ENCODE measurements at places on chromosomes 12 and 14.
A peak's percentile ranks its signal among the peaks of the same experiment; 100 is the strongest.

GRCh38 chr12:26056335-26056734 lies 68.5 kb downstream of the BHLHE41 start:
- no peak for DNase-seq

DNA sequence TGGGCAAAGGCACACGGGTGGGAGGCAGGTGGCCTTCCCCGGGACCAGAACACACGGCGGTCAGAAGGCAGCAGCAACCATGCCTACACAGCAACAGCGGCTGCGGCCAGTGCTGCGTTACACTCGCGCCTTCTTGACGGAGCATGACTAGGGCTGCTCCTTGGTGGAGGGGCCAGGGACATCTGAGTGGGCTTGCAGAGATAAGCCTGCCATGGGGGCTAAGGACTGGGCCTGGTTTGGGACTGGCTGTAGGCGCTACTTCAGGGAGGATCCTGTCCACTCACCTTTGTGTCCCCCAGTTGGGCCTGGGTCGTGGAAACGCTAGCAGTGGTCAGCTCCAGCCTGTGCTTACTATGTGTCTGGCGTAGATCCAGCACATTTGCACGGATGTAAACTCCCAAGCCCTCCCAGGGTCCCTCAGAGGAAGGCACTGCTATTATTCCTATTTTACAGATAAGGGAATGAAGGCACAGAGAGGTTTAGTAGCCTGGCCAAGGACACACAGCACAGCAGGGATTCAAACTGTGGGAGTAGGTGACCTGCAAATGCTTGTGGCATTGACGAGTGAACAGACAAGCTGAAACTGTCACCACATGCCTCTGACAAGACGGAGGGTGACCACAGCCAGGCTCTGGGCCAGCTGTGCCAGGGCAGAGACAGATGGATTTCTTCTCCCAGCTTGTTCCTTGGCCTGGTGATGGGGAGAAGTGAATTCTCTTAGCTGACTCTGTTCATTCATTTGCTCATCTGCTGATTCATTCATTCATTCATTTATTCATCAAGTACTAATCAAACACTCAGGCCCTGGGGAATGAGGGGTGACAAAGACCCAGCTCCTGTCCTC lies 31.9 kb upstream of the DLK1 start:
- DNase-seq, result no peak

DNA sequence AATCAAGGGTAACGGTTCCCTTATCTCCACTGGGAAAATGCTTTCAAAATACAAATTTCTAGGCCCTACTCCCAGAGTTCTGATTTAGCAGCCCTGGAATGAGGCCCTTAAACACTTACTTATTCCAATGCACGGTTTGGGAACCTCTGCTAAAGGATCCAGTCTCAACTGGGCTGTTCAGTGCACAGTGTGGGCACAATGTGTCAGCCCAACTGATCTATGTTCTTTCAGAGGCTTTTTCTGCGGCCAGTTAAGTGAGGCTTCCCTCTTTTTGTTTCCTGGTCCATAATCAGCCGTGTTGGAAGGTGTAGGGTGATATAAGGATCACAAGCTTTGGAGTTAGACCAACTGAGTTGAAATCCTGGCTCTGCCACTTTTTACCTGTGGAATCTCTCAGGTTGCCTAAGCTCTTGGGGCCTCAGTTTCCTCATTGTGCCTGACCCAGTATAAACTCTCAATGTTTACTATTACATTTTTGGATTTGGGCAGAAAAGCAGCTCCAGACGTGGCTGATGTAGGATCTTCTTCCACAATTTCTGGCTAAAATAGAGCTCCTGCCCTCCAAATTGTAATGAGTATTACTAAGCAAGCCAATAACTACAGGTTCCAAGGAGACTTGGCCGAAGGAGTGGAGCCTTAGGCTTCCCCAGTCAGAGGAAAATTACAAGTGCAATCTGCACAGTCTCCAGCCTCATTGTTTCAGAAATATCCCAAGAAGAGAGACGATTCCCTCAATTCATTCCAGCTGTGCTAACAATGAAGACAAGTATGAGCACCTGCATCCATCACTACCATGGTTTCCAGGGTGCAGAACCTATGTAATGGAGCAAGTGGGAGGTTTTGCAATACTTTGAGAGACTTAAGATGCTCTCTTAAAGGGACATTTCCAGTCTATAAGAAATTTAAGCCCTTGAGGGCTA lies 2.3 kb upstream of the ANGEL1 start:
- no peak for DNase-seq

DNA sequence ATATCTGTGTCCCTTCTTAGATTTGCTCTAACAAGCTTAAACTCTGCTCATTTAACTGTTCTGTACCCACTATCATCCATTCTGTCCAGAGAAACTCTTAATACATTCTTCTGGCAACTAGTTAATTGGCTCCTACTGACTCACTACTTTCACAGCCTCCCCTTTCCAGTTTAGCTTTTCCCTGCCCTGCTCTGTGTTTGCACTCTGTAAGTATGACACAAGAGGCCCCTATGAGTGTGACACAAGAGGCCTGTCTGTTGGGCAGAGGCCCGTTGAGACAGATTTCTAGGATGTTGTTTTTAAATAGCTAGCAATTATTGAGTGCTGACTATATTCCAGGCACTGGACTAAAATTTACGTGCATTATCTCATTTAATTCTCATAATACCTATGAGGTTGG lies 246.0 kb upstream of the DAAM1 start:
- DNase-seq, result no peak

DNA sequence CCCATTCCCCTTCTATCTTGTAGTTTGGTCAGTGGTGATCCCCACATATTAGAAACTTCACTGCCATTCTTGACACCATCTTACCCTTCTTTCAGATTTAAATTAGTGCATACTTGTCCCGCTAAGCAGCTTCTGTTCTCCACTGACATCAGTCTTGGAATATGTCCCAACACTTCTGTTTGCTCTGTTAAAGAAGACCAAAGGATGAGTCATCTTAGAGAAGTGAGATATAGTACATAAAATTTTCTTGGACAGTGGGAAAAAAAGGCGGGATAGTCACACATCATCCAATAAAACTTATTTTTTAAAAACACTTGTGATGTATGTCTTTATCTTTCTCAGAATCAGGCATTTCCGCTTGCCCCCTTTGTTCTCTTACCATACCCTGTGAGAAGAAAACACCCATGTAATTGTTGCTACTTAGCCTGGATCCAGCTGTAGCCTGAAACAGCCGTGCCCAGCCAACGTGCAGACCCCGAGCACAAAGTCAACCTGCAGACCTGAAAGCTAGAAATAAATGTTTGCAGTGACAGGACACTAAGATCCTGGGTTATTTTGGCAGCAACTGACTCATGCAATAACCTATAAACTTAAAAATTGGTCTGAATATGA lies 100.1 kb upstream of the PDE3A start:
- DNase-seq, result no peak

GRCh38 chr12:27899151-27899661 lies 73.3 kb downstream of the PTHLH start:
- no peak for DNase-seq

GRCh38 chr14:73166399-73166798 lies 30.1 kb downstream of the PSEN1 start:
- DNase-seq, result no peak

DNA sequence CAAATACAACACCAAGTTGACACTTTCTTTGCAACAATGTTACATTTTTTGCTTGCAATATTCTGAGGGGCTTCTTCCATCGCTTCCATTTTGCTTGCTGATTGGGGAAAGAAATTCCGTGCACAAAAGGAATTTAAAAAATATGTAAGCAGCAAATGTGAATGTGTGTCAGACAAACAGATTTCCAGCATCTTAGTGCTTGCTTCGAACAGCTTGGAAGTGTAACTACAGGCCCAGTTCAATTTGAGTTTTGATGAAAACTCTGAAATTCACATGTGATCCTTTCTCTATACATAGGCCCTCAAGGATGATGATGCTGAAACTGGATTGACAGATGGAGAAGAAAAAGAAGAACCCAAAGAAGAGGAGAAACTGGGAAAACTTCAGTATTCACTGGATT lies 399.1 kb downstream of the PAWR start:
- no peak for DNase-seq

DNA sequence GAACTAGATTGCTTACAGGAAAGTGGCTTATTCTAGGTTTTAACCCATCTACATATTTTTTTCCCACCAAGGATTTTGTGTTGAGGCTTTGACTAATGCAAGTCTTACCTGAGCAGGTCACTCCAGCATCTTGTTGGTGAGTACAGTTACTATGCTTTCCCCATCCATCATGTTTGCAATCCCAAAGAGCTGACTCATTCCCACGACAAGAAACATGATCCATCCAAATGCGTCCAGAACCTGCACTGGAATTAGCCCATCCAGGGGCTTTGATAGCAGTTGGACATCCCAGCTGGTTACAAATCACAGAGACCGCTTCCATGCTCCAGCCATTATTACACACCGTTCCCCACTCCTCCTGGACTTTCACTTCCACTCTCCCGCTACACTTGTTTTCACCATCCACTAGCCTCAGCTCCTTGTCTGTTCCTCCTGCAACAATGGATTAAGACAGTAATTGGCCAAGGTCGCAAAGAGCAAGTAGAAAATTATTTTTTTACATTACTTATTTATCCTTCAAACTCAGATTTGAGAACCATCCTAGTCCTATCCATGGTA lies 2.5 kb downstream of the CD163 start:
- DNase-seq, result no peak

DNA sequence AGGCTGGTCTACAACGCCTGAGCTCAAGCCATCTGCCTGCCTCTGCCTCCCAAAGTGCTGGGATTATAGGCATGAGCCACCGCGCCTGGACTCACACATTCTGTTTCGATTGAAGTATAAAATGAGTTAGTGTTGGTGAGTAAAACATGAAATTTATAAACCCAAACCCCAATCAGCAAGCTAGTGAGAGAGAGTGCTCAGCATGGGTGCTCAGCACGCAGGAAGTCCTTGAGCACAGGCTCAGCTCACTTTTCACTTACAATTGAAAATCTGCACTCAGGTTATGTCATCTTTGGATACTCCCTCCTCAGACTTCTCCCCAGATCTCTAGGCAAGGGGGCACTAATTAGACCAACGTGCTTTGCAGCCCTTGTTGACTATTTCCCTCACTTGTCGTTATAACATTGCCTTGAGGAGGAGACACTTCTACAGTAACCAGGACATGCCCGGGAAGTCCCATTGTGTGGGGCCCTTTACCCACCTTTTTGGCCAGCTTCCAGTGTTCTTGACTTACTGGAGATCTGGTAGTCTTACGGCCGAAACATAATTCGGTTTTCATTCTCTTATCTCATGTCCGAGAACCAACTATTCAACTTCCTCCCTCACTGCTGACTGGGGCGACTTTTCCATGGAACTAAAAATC lies 68.5 kb upstream of the AMN1 start:
- peak; percentile 42 for DNase-seq

GRCh38 chr14:105979446-105979845 lies 453.1 kb downstream of the TMEM121 start:
- no peak for DNase-seq

DNA sequence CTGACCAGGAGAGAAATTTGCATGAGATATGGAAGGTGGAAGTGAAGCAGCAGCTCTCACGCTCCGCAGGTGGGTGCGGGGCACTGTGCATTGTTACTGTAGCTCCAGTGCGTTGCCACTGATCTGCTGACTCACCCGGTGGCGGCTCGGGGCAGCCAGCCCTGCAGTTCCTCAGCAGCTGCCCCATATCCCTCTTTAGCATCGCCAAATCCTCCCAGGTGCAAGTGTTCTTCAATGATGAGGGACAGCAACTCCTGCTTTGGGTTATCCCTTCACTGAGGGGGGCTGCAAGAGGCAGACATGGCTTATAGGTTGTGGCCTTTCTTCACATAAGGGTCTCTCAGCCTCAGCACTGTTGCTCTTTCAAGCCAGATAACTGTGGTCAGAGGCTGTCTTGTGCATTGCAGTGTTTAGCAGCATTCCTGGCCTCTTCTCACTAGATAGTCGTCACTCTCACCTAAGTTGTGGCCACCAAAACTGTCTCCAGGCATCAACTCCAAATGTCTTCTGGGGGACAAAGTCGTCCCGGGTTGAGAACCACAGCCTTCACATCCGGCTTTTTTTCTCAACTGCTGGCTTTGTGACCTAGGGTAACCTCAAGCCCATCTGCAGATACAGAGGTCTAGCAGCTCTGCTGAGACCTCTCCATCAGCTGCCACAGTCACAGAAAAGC lies 180.8 kb downstream of the EFCAB11 start:
- peak; percentile 64 for DNase-seq

GRCh38 chr12:108722992-108723766 lies 8.1 kb downstream of the CORO1C start:
- no peak for DNase-seq

- no peak for DNase-seq
Measured at GRCh38 chr14:92500491-92500941, 13.1 kb upstream of the RIN3 start.

- no peak for DNase-seq
Measured at GRCh38 chr12:101379149-101379548, 28.4 kb downstream of the ARL1 start.

GRCh38 chr14:90970167-90970600 lies 90.3 kb downstream of the RPS6KA5 start:
- DNase-seq, result no peak

- no peak for DNase-seq
Measured at GRCh38 chr14:85468816-85469215, 61.1 kb upstream of the FLRT2 start.

- DNase-seq, result no peak
Measured at GRCh38 chr12:94026596-94026995, 121.8 kb upstream of the PLXNC1 start.

DNA sequence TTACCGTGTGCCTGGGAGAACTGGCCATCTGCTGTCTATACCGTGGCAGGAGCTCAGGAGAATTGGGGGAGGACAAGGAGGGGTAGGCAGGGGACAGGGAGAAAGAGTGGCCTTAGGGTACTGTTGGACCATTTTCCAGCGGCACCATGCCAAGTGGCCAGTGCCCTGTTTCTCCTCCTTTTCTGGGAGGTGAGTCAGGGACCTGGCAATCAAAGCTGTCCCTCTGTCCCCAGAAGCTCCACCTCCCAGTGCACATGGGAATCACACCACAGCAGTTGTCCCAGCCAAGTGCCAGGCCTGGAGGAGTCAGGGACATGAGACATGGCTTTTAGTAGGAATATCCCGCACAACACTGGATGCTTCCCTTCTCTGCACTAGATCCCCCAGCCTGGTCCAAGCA lies 118.0 kb downstream of the GCH1 start:
- no peak for DNase-seq

- no peak for DNase-seq
Measured at GRCh38 chr14:49615776-49616175, 4.7 kb downstream of the RPL36AL start.

- DNase-seq, result no peak
Measured at GRCh38 chr14:64673748-64674147, 30.5 kb upstream of the PLEKHG3 start.

GRCh38 chr12:46386877-46387629 lies 14.5 kb upstream of the SLC38A2 start:
- no peak for DNase-seq

- no peak for DNase-seq
Measured at GRCh38 chr14:97706819-97707218, 909.6 kb downstream of the VRK1 start.

DNA sequence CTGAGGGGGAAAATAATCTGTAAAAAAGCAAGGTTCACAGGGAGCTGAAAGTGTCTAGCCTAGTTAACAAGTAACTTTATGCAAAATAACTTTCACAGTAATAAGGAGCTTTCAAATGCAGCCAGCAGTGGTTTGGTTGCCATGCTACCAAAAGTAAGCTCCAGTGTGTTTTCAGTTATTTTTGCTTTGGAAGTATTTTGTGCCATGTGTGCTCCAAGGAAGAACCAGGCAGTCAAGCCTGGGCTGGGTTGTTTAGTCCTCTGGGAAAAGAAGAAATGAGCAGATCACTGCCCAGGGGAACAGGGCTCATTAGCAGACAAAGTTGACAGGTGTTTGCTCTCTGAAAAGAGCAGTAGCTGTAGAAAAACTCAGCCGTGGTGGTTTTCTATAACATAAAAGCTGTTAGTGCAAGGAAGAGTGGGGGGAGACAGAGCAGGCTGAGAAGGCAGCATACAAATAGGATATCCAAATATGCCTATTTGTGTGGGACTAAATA lies 92.8 kb upstream of the TMTC2 start:
- no peak for DNase-seq
